ENCODE measurements at places on chromosomes 7 and 10.

GRCh38 chr10:129023082-129023481, 444.0 kb upstream of the MGMT start:
- no peaks in the 10 kb centered on the region for H3K4me1 ChIP-seq
- no peak overlapping the region for H3K4me3 ChIP-seq
- H3K27ac ChIP-seq: peak overlapping the region; percentile 30
- no peaks in the 10 kb centered on the region for H3K36me3 ChIP-seq
- peak; percentile 79 for DNase-seq

GRCh38 chr7:151053096-151053495, 4.6 kb downstream of the CDK5 start:
- H3K27me3 ChIP-seq: no peaks in the 10 kb centered on the region
- no peak for DNase-seq
- H3K4me1 ChIP-seq: no peaks in the 10 kb centered on the region
- H3K4me3 ChIP-seq: no peak overlapping the region
- H3K36me3 ChIP-seq: no peaks in the 10 kb centered on the region

- peaks cover 51% of the 10 kb centered on the region for H3K36me3 ChIP-seq
- peaks cover 20% of the 10 kb centered on the region for H3K4me1 ChIP-seq
- H3K27ac ChIP-seq: peak overlapping the region; percentile 100
- H3K4me3 ChIP-seq: no peak overlapping the region
Measured at GRCh38 chr7:5525271-5526099, 101.9 kb upstream of the TNRC18 start.

DNA sequence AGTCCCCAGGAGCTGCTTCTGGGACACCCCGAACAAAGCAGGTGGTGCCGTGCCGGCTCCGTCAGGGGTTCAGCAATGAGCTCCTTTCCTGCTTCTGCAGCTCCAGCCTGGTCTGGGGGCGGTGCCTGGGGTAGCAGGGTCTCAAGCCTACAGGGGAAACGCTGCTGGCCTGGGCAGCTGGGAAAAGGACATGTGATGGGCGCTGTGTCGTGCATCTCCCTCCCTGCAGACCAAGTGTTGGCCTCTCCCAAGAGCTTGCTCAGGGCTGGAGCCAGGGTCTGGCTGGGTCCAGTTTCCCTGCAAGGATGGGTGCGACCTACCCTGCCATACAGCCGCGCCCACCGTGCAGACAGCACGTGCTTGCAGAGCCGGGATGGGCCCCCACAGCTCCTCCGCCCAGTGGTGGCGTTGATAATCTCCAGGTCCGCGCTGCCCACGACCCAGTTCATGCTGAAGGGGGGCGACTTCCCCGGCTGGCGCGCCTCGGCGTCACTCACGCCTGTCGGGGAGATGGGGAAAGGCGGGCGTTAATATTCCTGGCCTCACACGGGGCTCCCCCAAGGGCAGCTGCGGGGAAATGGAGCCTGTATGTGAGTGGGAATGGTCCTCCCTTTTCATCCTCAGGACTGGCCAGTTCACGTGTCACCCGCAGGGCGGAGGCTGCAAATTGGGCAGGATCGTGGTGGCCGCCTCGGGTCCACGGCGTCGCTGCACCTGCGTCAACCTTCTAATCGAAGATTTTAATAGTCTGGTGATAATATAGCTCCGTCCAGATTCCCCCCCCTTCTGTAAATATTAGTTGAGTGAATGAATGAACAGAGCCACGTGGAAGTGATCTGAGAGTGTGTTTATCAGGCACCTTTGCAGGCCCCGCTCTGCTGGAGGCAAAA, 128.6 kb downstream of the WDR37 start:
- no peaks in the 10 kb centered on the region for H3K27me3 ChIP-seq
- DNase-seq: no peak
- H3K27ac ChIP-seq: no peak overlapping the region
- no peaks in the 10 kb centered on the region for H3K4me1 ChIP-seq

- no peak overlapping the region for H3K4me3 ChIP-seq
- no peak for DNase-seq
- no peaks in the 10 kb centered on the region for H3K36me3 ChIP-seq
- H3K27me3 ChIP-seq: no peaks in the 10 kb centered on the region
Measured at GRCh38 chr7:36653008-36653662, 71.2 kb downstream of the AOAH start.

DNA sequence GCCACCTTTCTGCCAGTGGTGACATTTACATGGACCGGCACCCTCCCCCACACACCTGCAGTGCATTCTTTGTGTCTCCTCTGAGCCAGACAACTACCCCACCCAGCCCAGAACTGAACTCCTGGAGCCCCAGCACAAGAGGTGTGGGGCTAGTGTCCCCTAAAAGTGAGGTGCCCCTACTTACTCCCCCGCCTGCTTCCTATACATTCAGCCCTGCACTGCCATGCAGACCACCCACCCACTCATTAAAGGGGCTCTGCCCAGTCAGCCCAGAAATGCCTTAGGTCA, 1.9 kb downstream of the SAP25 start:
- H3K27ac ChIP-seq: no peak overlapping the region
- H3K36me3 ChIP-seq: peaks cover 28% of the 10 kb centered on the region
- DNase-seq: no peak
- no peak overlapping the region for H3K4me3 ChIP-seq
- no peaks in the 10 kb centered on the region for H3K27me3 ChIP-seq
- H3K4me1 ChIP-seq: peaks cover 17% of the 10 kb centered on the region

DNA sequence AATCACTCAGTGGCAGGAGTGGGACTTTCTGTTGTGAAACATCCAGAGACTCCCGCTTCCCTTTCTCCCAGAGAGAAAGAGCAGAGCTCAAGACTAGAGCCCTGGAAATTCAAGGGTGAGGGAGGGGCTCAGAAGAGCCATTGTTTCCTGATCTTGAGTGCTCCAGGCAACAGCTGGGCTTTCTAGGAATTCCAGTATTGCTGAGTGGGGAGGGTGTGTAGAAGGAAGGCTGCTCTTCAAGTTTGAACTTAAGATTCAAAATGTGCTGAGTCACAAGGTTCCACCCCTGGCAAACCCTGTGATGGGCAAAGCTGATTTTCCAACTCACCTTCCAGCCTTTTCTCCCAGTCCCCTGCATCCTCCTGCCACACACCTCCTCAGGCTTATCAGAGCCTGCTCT, 42.3 kb upstream of the MSRB2 start:
- H3K4me1 ChIP-seq: peaks cover 2% of the 10 kb centered on the region
- DNase-seq: no peak
- no peak overlapping the region for H3K27ac ChIP-seq
- H3K27me3 ChIP-seq: no peaks in the 10 kb centered on the region

DNA sequence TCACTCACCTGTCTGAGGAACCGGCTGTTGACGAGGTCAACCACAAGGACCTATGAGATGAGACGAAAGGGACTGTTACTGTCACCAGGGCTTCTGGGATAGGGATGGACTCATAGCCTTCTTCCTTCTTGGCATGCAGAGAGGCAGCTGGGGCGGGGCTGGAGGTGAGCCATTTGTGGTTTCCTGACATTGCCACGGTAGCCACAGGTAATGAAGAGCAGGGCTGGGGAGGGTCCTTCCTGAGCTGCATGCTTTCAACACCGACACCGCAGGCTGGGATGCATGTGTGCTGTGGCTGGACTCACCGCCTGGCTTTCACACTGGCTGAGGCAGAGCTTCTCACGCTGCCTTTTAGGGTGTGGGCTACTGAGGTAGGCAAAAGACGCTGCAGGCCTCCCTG, 46.4 kb upstream of the MKRN1 start:
- peaks cover 34% of the 10 kb centered on the region for H3K36me3 ChIP-seq
- no peaks in the 10 kb centered on the region for H3K27me3 ChIP-seq
- H3K4me1 ChIP-seq: no peaks in the 10 kb centered on the region
- no peak overlapping the region for H3K4me3 ChIP-seq

All from right atrium auricular region (tissue), 2 donors.